NCI-H510A treated with DMSO at 0.1 percent for 48 hours (cell line): ENCODE measurements at places on chromosomes 11 and 22.

DNA sequence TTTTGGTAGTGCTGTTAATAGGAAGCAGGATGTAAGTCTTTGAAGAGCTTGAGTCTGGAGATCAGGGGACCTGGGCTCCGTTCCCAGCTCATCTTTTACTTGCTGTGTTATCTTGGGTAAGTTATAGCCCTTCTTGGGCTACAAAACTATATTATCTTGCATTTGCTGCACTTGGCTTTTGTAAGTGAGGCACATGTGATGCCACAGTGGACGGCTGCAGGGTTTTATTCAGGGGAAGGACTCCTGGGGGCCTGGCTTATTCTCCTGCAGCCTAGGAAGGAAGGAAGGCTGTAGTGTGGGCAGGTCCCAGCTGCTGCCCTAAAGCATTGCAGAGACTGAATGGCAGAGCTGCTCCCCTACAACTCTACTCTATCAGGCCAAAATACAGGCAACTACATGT, 6.4 kb downstream of the CD82 start:
- no peak for DNase-seq

DNA sequence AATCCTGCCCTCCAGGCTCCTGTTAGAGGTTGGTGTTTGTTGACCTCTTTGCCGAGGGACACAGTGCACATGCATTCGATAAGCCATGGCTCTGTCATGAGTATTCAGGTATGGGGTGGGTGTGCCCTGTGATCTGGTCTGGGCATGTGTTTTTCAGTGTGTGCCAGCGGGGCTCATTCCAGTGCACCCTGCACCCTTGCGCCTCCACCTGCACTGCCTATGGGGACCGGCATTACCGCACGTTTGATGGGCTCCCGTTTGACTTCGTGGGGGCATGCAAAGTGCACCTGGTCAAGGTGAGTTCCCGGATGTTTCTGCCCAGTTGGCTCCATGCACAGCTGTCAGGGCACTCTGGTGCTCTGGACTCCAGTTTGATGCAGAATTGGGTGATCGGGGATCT, 44.2 kb downstream of the OTOG start:
- DNase-seq = no peak

DNA sequence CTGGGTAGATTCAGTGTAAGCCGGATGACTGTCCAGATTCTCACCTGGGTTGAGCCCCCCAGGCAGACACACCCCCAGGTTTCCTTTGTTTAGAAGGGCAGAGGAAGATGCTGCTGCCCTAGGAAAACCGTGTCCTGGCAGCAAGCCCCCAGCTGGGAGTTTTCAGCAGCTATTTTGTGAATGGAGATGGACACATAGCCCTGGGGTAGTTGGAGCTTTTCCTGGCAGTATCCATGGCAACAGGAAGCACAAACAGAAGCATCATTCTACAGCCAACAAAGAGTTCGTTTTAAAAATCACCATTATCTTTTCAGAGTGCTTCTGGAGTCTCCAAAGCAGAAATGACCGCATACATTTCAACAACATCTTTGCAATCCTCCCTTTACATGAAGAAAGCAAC, 245.5 kb downstream of the BRD1 start:
- DNase-seq = no peak

DNA sequence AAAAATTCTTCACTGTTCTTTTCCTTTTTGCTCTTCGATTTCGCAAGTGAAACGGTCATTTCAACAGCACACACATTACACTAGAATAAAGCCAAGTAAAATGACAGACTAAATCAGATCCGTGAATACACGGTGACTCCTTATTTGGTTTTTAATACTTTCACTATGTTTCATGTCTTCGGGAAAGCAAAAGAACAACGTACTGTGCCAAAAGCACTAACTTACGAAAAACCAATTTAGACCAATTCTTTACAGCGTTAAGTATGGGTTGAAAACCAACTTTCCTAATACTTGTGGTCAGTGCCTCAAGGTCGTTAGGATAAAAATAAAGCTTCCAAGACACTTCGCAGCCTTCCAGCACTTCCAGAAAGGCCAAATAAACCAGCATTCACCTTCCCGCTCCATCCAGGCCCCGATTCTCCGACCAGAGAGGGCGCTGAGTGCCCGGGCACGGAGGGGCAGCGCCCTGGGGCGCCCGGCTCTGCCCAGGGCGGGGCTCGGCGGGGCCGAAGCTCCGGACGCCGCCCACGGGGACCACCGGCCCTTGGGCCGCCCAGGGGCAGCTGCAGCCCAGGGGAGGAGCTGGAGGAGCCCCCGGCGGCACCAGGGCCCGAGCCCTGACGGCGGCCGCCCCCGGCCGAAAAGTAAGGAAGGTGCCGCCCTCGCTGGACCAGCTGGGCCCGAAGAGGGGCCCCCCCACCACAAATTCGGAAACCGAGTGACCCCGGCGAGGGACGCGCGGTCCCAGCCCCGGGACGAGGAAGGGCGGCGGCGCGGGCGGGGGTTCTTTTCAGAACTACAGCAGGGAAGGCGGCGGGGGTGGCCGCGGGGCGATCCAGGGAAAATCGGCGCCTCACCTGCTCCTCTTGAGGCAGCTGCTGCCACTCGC, 499 bp downstream of the ATL3 start:
- DNase-seq = peak; percentile 47

DNA sequence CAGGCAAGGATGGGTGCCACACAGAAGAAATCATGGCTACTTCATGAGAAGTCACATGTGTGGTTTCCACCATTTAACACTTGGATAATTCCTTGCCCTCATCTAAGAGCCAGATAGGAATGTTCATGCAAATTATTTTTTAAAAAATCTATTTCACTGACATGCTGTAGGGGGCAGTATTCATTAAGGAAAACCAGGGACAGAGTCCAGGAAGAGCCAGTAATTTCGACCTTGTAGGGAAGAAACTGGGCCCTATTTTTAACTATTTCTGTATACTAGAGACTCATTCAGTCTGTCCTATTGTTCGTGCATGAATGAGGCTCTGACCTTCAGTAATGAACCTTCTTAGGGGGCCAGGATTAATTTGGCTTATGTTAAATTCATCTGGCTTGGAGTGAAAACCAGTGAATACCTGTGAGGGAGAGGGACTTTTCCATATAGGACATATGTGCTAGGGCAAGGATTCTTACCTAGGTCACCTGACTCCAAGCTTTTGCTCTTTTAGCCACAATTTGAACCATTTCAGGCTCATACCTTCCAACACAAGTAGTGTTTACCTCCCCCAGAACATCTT, 192.7 kb downstream of the NAV2 start:
- peak; percentile 82 for DNase-seq

DNA sequence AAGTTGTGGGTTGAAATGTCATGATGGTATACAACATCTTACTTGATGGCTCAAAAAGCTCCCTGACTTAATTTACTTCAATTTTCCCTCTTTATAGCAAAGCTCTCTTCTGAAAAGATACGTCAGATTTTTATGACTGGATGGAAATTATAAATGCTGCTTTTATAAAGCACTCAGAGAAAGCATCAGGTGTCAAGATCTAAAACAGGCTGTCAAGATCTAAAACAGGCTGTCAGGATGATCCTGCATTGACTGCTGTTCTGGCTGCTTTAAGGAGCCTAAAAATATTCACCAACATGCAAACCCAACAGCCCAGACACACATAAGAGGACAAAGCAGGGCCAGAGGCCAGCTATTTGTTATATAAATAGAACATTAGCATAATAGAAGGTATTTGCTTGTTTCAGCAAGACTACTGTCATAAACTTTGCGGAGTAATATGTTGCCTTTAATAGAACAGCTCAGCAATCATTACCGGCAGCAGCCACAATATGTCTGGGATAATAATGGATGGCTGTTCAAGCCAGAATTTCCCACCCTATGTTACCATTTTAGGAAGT, 77.3 kb upstream of the ANO5 start:
- DNase-seq = no peak

GRCh38 chr22:47090591-47091245, 328.3 kb downstream of the TBC1D22A start:
- DNase-seq = no peak

DNA sequence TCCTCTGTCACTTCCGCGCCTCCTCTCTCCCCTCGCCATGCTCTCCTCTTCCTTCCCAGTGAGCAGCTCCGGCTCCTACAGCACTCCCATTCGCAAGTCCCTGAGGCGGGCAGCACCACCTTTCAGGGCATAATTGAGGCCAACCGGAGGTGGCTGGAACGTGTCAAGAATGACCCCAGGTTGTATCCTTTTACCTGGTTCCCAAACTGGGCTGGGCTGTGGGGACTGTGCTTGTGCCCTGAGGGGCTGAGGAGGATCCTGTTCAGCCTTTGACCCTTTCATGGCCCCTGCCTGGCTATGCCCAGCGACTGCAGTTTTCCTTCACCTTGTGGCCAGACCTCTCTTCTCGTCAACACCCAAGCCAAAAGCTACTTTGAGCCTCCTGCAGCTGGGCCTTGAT, 84.1 kb downstream of the CEP164 start:
- DNase-seq = no peak

DNA sequence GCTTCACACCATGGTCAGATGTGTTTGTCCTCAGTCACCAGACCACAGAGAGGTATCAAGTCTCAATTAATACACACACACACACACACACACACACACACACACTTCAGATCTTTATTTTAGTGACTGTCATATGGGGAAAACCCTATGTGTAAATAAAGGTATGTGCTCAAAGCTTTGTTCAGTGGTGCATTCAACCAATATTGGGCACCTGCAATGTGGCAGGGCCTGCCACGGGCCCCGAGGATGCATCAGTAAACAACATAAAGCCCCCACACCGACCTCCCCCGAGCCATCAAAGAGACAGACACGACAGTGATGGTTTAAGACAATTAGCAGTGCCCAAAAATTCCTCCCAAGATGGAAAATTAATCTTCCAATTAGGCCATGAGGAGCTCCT, 51.6 kb downstream of the SHANK2 start:
- DNase-seq = no peak

DNA sequence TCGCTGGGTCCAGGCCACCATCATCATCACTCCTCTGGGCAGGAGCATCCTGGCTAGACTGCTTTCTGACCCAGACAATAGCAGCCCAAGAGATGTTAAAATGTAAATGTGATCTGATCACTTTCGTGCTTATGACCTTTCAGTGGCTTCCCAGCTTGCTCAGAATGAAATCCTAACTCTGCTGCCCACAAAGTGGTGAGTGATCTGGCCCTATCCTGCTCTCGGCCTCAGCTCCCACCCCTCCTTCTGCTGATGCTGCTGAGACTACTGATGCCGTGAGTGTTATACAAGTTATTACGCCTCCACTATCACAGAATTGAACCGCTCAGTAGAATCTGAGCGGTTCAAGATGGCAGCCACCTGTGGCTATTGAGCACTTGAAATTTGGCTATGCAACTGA, 26.2 kb downstream of the ELF5 start:
- DNase-seq = no peak

GRCh38 chr11:62958547-62959421, 26.0 kb downstream of the SLC22A6 start:
- DNase-seq = no peak

GRCh38 chr11:35520376-35520775, 5.0 kb downstream of the PAMR1 start:
- DNase-seq = no peak

GRCh38 chr11:72642884-72643522, 31.2 kb downstream of the PDE2A start:
- DNase-seq = peak; percentile 55

DNA sequence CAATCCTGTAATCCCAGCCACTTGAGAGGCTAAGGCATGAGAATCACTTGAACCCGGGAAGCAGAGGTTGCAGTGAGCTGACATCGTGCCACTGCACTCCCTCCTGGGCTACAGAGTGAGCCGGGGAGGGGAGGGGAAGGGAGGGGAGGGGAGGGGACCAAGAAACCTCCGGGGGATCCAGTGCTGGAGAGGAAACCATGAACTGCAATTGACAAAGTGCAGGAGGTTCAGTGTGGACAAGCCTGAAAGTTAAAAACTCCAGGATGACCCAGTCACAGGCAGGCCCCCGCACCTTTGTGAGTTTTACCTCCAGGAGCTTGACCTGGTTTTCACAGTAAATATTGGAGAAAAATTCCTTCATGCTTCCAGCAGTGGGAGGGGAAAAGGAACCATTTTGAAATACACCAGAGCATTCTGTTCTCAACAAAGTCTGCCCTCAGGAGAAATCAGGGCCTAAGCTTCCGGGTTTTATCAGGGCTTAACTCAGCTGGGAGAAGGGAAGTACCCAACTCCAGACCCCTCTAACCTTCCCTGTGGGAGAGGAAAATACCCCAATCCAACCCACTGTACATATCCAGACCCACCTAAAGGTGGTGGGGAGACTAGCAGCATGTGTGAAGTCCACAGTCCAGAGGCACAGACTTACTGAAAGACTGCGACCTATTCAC, 15.5 kb upstream of the ZFTA start:
- no peak for DNase-seq

DNA sequence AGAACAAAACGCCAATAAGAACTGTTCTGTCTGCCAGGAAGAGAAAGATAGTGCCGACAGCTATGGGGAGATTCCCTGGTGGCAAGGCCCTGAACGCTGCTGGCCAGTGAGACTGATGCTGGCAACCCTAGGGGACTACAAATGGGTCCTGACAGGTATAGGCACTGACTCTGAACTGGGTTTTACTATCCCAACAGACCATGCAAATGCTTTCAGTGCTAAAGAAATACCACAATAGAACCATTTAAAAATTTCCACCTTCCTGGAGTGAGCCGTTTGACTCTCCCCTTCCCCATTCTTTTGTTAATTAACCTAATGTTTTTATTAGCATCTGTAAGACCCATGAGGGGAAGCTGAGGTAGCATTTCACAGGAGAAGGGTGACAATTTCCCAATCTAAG, 25.7 kb downstream of the USP28 start:
- no peak for DNase-seq

DNA sequence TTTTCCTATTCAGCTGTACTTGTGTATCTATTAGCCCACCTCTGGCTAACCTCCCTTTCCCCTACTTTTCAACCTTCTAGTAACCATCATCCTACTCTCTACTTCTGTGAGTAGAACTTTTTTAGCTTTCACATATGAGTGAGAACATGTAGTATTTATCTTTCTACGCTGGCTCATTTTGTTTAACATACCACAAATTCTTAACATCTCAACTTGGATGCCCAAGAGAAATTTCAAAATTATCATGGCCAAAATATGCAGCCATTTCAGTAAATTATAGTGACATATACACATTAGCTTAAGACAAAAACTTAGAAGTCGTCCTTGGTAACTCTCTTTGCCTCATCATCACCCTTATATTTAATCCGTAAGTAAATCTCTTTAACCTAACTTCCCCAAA, 34.7 kb downstream of the LUZP2 start:
- DNase-seq = no peak

- no peak for DNase-seq
Measured at GRCh38 chr11:95337175-95337957, 106.4 kb upstream of the SESN3 start.

GRCh38 chr11:132587716-132588115, 944.6 kb downstream of the OPCML start:
- DNase-seq = peak; percentile 30
